ENCODE measurements at places on chromosomes 5 and 9.

DNA sequence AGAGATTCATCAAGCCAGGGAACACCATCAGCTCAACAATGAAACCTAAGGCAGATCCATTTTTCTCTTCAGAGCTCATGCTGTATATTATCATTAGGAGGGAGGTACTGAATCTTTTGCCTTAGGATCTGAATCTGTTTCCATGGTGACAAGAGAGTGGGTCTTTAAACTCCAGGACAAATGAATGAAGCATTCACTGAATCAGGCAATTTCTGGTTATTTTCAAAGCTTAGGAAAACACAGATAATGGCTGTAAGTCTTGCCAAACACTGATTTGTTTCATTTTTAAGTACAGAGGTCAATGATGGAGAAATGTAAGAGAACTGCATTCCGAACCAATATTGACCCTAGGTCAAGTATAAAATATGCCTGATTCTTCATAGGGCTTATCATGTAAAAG, 84.9 kb downstream of the GNA14 start:
- no peak for DNase-seq

GRCh38 chr5:171379961-171380360, 7.7 kb upstream of the NPM1 start:
- no peak for DNase-seq

GRCh38 chr5:969408-969839, 39.2 kb upstream of the NKD2 start:
- DNase-seq: no peak

GRCh38 chr5:170986598-170986997, 124.8 kb downstream of the RANBP17 start:
- no peak for DNase-seq

DNA sequence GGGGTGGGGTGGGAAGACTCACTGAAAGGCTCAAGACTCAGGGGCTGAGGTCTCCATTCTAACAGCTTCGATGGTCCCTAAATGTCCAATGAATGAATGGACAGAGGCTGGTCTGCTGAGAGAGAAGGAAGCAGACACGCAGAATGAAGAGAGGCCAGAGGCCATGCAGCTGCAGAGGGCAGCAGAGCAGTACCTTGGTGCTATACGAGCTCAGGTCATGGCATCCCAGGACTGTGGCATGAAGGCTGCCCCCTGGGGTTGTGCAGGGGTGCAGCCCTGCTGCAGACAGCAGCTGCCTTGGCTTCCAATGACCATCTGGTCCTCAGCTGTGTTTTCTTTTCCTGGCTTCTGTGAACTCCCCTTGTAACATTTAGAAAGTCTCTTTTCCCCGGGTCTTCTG, 15.2 kb upstream of the CORO2A start:
- DNase-seq: no peak

GRCh38 chr9:93132946-93133680, 938 bp downstream of the NINJ1 start:
- DNase-seq: no peak

- DNase-seq: no peak
Measured at GRCh38 chr5:154603953-154604679, 126.1 kb upstream of the HAND1 start.

DNA sequence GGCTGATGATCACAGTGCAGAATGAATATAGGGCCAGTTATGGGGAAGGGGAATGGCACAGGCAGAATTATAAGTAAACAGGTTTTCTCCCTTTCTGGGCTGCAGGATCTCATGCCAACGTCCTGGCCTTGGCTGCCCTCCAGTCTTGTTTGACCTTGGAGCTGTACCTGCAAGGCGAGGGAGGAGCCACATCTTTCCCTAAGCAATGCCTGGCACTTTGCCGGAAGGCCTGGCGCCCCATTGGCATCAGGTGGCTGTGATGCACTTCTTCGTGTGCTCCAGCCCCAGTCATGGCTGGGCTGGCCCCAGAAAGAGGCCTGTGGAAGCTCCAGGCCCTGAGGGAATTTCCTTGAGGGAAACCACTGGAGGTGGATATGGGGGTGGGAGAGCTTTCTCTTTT, 16.7 kb upstream of the IQGAP2 start:
- DNase-seq: no peak

DNA sequence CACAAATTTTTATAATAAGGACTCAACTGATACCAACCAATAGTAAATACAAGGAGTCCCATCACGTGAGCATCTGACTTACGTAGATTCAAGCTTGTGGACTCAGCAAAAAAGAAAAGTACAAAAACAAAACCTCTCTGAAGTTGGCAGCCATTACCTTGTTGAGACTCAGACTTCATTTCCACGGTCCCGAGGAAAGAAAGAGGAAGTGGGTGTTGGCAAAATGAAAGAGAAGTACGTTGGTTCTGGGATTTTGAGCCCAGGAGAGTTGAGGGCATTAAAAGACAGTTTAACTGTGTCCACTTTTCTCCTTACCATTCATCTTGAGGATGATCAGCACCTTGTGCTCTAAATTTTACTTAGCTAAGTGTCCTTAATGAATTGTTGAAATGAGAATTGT, 26.7 kb downstream of the NCBP1 start:
- DNase-seq: no peak

- no peak for DNase-seq
Measured at GRCh38 chr5:103366918-103367549, 108.5 kb downstream of the MACIR start.

DNA sequence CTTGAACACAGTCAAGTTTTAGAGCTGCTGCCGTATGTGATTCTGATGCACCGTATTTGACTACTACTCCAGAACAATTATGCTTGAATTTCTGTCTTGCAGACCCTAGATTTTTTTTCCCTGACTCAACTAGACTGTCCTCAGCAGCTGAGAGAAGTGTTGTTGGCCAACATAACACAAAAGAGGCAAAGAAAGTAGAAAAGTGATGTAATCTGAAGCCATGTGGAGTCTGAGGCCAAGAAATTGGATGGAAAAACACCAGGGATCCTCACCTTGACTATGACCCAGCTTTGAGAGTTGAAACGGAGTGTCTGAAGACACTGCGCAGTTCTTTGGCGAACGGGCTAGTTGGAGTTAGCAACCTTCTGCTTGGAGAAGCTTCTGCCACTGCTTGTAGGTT, 36.3 kb upstream of the FGF1 start:
- DNase-seq: no peak

DNA sequence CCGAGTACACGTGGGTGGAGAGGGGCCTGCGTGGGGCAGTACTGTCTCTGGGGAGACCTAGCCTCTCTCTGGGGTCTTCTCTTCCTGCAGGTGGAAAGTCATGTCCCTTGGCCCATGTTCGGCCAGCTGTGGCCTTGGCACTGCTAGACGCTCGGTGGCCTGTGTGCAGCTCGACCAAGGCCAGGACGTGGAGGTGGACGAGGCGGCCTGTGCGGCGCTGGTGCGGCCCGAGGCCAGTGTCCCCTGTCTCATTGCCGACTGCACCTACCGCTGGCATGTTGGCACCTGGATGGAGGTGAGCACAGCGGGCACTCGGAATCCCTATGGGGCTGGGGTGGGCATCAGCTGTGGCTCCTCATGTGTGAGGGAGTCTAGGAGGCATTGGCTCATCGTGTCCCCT, 5.5 kb upstream of the CACFD1 start:
- DNase-seq: no peak
